RWPE1 (cell line): ENCODE measurements at places on chromosomes 5 and 9.

- DNase-seq: no peak
Observed at GRCh38 chr9:25814023-25814422, 135.8 kb upstream of the TUSC1 start.

DNA sequence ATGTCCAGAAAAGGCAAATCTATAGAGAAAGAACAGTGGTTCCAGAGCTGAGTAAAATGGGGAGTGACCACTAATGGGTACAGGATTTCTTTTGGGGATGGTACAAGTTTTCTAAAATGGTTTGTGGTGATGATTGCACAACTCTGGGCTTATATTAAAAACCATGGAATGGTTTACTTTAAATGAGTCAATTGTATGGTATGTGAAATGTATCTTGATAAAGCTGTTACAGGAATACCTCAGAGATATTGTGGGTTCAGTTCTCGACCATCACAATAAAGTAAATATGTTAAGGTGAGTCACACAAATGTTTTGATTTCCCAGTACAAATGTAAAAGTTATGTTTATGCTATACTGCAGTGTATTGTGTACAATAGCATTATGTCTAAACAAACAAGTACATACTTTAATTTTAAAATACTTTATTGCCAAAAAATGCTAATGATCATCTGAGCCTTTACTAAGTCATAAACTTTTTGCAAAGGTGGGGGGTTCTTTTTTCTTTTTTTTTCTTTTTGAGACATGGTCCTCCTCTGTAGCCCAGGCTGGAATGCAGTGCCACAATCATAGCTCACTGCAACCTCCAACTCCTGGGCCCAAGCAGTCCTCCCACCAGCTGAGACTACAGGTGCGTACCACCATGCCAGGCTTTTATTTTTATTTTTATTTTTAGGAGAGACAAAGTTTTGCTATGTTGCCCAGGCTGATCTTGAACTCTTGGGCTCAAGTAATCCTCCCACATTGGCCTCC lies 65.9 kb downstream of the SHOC1 start:
- DNase-seq: peak; percentile 90

DNA sequence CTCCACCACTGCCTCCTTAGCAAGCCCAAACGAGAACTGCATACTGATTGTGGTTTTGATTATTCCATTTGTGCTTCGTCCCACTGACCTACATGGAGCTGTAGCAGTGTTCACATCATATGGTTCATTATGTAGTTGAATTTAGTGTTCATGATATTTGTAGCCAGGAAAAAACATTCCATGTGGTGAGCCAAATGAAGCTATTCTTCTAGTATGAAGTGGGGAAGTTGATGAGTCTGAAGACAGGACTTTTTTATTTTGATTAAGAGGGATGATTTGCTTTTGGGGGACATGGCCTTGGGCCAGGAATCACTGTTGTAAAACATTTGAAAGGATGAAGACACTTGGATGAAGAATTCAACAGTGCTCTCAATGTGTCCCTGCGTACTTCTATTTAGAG lies 192.9 kb upstream of the SLC27A6 start:
- no peak for DNase-seq

DNA sequence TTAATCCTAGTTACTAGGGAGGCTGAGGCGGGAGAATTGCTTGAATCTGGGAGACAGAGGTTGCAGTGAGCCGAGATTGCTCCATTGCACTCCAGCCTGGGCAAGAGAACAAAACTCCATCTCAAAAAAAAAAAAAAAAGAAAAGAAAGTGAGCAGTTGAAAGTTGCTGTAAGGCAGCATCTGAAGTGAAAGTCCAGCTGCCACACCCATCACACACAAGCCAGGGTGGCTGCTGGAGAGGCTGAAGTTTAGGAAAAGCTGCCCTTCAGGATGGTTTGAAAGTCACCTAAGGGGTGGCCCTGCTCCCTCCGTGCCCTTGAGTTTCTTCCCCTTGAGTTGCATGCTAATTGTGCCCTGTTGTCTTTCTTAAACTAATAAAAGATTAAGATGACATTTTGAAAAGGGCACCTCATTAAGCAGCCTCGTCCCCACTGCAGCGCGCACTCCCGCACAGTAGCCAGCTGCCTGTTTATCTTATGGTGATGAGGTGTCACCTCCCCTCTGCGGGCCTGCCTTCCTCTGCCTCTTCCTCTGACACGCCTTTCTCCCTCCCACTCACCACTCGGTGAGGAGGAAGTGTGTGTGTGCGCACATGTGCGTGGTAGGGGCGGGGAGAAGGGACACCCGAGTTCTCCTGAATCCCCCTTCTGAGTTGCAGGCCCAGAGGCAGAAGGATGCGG lies 104.2 kb upstream of the PANK3 start:
- no peak for DNase-seq

- no peak for DNase-seq
Observed at GRCh38 chr5:1551426-1552301, 27.9 kb upstream of the LPCAT1 start.

DNA sequence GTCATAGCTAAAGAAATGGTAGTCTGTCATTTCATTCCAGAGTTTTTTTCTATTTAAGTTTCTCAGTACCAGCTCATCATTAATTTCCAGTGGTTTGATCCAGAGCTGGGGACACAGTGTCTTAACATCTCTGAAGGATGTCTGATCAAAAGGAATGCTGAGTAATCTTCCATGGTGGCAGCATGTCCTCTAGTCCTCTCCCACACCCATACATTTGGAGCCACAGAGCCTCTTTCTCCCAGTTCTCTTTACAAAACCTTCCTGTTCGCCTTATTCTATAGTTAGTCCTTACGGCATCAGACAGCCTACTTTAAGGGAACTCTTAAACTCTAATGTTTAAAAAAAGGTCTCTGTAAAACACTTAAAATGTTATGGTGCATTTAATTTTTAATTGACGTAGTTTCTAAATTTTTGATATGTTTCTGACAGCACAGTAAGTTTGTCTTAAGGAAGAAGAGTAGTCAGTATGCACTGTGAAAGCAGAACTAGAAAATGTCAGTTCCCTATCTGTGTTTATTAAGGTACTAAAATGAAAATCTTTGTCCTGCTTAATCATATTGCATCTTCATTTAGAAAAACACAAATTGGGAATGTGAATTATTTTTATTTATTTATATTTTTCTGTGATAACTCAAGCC lies 96.8 kb downstream of the INIP start:
- no peak for DNase-seq

GRCh38 chr5:181133083-181133482 lies 2.1 kb upstream of the OR2V1 start:
- DNase-seq: no peak

DNA sequence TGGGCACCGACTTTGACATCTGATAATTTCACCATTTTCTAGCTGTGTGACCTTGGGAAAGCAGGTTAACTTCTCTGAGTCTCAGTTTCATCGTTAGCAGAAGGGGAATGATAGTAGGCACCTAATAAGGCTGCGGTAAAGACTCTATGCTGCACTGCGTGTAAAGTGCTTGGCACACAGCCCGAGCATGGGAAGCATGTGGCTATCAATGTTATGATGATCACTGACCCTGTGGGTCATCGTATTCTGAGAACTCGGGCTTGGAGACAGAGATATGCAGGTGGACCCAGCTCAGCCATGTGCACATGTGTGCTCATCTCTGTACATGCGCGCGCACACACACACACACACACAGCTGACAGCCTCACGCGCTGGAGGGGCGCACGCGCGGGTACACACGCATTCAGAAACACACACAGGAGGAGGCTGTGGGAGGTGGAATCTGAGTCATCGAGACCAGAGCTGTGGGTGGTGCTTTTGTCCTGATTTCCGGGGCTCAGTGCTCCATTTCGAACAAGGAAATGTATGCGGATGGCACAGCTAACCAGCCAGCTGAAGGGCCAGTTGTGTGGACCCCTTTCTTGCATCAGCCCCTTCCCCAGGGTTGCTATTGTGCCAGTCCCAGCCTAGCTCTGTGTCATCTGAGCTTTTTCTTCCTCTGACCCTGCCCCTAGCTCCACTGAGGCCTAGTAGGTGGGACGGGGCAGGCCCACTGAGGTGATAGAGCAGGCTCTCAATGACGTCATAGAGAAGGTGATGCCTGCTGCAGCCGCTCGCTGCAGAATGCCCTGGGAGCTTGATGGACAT lies 11.1 kb upstream of the ARAP3 start:
- DNase-seq: peak; percentile 31

- DNase-seq: peak; percentile 87
Observed at GRCh38 chr5:135332519-135333150, 66.4 kb downstream of the MACROH2A1 start.

DNA sequence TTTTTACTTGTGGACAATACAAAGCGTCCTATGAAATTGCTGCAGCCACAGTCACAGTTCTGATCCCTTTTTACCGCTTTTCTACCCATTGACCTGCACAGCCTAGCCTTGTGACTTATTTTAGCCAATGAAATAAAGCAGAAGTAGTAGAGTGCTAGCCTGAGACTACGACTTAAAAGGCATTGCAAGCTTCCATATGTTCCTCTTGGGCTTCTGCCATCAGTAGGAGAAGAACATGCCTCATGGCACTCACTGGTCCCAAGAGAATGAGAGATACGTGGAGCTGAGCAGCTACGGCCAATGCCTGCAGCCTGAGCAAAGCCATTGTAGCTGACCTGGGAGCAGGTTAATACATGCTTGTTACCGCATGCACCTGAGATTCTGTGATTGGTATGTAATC lies 416.6 kb upstream of the CLINT1 start:
- no peak for DNase-seq

- no peak for DNase-seq
Observed at GRCh38 chr5:12246036-12246435, 341.8 kb upstream of the CTNND2 start.

DNA sequence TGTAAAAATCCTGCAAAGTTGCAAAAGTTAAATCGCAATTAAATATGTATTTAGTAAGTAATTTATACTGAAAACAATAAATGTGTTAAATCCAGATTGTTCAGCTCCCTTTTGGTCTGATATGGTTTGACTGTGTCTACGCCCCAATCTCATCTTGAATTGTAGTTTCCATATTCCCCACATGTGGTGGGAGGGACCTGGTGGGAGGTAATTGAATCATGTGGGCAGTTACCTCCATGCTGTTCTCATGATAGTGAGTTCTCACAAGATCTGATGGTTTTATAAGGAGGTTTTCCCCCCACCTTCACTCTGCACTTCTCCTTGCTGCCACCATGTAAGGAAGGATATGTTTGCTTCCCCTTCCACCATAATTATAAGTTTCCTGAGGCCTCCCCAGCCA lies 140.0 kb downstream of the CDH6 start:
- DNase-seq: no peak
